Hindlimb muscle (tissue), 1 donor: ENCODE measurements at places on chromosomes 1 and 21. TPM values are rescaled to one million over a fixed set of nuclear protein-coding genes. Genes with fewer than 3 reads are reported as not detected.
A peak's percentile ranks its signal among the peaks of the same experiment; 100 is the strongest.

DNA sequence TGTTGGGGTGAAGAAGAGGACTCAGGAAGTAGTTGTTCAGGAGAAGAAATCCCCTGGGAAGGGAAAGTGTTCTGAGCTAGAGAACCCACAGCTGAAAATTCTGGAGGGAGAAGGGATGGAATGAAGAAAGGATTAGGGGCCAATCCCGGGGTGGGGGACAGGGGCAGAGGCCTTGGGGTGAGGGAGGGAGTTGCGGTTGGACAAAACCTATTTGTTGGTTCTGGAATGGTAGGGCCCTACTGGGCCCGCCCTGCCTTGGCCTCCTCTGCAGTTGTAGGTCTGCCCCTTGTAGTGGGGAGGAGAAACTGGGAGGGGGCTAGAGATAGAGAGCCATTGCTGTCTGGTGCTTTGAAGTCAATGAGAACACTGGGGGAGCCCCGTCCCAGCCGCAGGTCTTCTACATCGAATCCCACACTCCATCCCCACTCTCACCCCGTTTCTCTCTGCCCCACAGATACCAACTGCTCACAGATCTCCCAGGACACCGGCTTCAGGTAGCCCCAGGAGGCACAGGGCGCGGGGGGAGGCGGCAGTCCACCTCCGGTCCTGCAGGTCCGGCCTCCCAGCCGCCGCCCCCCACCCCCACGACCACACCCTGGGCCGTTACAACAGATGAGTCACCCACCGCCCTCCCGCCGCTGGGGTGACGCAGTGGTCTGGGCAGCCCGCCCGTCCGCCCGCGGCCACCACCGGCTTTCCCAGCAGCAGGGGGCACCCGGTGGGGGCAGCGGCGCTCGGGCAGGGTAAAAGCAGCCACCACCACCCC, 1.1 kb downstream of the TAGLN2 start:
- peak; percentile 81 for DNase-seq

GRCh38 chr1:44507490-44508396, 102.7 kb downstream of the RNF220 start:
- DNase-seq = no peak

- DNase-seq = no peak
Observed at GRCh38 chr1:44598167-44598566, 76.1 kb downstream of the TMEM53 start.

DNA sequence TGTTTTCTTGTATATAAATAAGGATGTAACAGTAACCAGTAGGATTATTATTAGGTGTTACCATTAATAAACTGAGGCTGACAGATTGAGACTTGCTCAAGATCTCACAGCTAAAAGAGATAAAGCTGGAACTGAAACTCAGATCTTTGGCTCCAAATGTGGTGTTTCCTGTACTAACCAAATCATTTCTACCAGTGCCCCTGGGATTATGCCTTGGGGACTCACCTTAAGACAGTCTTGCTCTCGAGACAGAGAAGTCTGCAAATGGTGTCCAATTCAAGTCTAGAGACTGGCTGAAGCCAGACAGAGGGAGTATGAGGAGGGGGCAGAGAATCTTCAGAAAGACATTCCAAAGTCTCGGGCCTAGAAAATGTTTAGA, 593 bp upstream of the CD53 start:
- DNase-seq = no peak

DNA sequence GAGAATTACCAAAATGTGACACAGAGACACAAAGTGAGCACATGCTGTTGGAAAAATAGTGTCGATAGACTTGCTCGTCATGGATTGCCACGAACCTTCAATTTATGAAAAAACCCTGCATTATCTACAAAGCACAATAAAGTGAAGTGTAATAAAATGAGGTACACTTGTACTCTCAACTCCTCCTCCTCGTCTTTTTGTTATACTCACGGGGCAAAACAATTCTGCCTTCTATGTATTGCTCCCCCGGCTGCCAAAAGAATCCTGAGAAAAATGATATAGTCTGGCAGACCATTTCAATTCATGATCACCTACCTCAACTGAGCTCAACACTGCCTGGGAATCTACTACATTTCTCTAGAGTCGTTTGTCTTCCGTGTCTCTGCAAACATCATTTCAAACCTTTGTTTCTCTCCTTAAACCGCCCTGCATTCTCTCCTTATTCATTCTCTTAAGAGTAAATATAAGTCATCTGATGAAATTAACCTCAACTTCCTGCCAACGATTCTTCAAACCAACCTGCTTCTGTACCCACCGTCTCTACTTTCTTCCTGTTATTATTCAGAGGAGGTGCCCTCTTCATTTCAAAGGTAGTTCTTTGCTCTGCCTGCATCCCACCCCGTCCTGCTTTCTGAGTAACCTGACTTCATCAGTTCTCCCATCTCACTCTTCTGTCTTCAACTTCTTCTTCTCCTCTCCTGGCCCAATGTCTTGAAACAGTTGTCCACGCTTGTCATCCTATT, 12.9 kb upstream of the IL19 start:
- DNase-seq = no peak

DNA sequence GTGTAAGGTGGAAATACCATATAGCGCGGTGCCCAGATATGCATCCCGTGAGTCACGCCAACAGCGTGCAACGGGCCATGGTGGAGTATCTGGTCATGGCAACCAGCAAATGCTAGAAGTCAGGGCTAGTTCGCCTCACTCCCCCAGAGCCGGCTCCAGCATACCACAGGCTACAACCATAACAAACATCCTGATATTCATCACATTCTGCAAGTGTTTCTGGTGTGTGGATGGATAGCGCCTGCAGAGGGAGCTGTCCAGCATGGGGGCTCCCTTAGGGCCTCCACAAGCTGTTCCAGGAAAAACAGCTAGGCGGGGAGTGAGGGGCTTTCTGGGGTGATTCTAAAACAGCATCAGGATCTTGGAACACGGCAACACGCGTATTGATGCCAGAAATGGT, 6.8 kb downstream of the C1orf198 start:
- no peak for DNase-seq

DNA sequence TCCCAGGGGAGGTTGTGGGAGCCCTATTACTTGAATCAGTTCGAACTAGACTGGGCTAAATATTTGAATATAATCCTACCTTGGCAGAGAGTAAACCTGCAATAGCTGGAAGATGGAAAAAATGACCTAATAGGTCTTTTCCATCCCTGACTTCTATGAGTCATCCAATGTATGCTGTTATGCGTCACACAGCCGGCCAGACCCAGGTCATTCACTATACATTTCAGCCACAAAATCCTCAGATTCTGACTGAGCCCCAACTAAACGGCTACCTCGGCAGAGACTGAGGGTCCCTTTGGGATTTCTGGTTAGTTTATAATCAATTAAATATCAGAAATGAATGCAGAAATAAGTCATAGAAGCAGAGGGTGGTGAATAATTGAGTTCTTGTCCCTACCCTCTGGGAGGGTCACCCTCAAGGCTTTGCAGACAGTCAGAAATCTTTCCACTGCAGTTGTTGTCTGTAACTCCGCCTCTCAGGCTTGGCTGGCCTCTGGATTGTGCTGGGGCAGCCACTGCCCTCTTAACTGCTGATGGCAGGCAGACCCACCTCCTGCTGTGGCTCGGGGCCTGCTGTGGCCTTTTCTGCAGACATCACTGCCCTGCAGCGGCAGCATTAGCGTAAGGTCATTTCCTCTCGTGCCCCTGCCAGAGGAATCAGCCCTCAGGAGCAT, 240.5 kb downstream of the TGFB2 start:
- DNase-seq = peak; percentile 74

The PTPRC gene
- 6.9 TPM for polyA plus RNA-seq

The PLEKHN1 gene
- 0.13 TPM for polyA plus RNA-seq

The TMCO4 gene
- polyA plus RNA-seq = 2.1 TPM

The AMPD1 gene
- 142 TPM for polyA plus RNA-seq
